Right renal pelvis (tissue), 4 donors: ENCODE measurements at places on chromosomes 11 and 22. TPM values are rescaled to one million over a fixed set of nuclear protein-coding genes. Genes with fewer than 3 reads are reported as not detected.

GRCh38 chr11:16114431-16114830 is 241.9 kb downstream of the SOX6 start:
- no peak for DNase-seq

DNA sequence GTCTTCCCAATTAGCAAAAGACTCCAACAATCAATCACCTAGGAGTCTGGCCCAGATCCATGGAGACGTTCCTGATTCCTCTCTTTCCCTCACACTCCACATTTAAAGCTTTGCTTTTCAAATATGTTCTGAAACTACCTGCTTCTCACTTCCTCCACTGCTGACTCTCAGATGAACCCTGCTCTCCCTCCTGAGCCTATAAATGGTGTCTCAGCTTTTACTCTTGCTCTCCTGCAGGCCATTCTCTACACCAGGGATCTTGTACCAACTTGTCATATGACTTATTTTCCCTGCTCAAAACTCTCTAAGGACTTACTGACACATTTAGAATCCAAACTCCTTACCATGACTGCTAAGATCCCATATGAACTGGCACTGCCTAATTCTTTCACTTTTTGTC is 138.4 kb upstream of the DDI1 start:
- no peak for DNase-seq

DNA sequence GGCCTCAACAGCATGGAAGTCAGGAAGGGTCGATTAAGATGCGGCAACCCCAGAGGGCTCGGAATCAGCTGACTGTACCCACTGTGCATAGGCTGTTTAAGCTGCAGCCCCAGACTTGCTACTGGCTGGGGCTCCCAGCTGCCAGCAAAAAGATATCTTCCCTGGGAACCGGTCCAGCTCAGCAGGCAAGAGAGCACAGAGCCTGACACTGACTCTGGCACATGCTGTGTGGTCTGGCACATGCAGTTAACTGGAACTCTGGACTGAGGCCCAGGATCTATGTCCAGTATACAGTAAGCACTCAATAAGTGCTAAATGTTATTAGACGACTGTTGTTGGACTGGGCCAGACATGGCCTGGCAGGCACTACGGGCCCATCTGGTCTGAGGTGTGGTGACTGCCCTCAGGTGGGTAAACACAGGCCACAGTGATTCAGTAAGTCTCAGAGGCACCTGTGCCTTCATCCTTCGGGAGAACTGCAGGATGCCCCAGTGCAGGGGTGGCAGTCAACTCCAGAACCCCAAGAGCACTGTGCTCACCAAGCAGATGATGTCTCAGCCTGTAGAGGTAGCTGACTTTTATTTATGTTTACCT is 87.6 kb downstream of the LARGE1 start:
- no peak for DNase-seq

DNA sequence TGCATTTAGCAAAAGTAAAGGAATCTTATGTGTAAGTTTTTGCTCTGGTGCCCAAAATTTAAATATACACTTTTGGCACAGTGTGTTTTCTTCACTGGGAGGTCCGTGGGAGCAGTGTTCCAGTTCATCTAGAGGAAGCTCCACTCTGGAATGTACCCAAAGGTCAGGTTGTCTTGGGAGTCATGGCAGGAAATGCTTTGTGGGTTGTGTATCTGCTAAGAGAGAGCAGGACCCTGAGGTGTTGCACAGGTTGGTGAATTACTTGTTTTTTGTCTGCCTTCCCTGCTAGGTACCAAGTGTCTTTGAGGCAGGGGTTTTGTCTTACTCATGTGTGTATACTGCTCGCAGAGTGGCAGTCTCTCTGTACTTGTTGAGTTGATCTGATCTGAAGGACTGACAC is 37.3 kb downstream of the DIXDC1 start:
- DNase-seq = no peak

Gene ACTN3
- 0.53 TPM for polyA plus RNA-seq

- DNase-seq = no peak
Measured at GRCh38 chr22:17884893-17885292, 110.6 kb upstream of the BID start.

Gene CST6
- not detected for polyA plus RNA-seq

DNA sequence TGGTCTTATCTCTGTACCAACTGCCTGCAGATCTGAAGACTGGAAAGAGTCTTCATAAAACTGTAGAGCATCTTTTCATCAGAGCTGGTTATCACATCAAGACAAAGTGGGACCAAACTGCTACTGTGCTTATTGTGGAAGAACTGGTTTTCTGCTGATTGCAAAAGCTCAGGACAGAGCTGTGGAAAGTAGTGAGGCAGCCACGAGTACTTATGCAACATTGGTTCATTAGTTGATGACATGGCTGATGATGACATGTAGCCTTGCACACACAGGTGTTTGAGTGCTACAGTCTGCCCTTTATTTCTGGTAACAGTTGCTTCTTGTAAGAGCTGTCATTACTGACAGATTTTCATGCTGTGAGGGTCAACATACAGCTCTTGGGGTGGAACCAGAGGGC is 185.4 kb upstream of the GUCY1A2 start:
- no peak for DNase-seq

Gene OR5B12
- not detected for polyA plus RNA-seq

GRCh38 chr11:130409594-130410388 is 18.6 kb downstream of the ADAMTS8 start:
- DNase-seq = no peak

- no peak for DNase-seq
Measured at GRCh38 chr11:82932564-82932963, 31.0 kb downstream of the DDIAS start.

Gene LRRC4C
- polyA plus RNA-seq = 15.3 TPM

Gene C22orf31
- polyA plus RNA-seq = 1.1 TPM

DNA sequence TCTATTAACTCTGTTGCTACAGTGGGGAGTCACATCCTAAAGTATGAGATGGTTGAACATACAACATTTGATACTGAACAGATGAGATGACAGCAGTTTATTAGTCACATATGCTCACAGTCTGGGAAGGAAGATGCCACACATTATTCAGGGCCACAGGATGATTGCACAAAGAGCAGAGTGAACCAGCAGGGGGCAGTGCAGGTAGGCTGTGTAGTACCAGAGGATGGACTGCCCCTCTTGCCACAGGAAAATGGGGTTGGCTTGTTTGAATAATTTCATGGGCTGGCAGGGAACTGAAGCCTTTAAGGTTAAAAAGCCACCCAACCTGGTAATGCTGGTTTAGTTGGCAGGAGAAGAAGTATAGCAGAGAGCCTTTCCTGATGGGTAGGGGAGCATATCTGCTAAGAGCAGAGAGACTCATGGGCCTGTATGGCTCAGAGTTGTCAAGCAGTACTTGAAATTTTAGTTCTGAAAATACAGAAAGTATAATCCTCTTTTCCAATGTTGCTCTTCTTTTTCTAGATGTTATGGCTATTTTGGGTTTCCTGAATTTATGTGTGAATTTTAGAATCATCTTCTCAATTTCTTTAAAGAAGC is 180.4 kb upstream of the B3GAT1 start:
- no peak for DNase-seq

- no peak for DNase-seq
Measured at GRCh38 chr22:34475886-34476285, 555.6 kb upstream of the LARGE1 start.

- DNase-seq = no peak
Measured at GRCh38 chr11:8309862-8310261, 46.2 kb upstream of the LMO1 start.

Gene CDC42EP1
- 59.2 TPM for polyA plus RNA-seq

- DNase-seq = no peak
Measured at GRCh38 chr11:29676993-29677392, 339.8 kb downstream of the KCNA4 start.

DNA sequence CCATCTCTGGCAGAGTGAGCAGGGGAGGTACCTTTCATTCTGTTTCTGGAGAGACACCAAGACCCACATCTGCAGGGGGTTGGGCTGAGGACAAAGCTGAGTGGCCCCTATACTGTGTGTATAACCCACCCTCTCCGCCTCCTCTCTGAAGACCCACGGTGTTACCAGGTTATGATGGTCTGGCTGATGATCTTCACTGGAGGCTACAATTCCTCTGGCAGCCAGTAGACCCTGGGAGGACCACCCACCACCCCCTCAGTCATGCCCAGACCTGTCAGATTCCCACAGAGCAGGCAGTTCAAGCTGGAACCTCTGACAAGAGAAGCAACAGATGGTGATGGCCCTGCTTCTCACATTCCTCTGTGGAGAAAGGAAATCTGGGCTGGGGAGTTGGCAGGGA is 11.4 kb upstream of the KCNJ1 start:
- no peak for DNase-seq

- no peak for DNase-seq
Measured at GRCh38 chr11:11122749-11123148, 230.3 kb downstream of the CSNK2A3 start.

Gene MS4A6E
- not detected for polyA plus RNA-seq
